Activated CD8-positive, alpha-beta memory T cell treated with anti-CD3 and anti-CD28 coated beads for 48 hours (primary cell): ENCODE measurements at places on chromosomes 4 and X.

GRCh38 chr4:173714456-173714855 lies 184.4 kb upstream of the HAND2 start:
- DNase-seq: no peak

DNA sequence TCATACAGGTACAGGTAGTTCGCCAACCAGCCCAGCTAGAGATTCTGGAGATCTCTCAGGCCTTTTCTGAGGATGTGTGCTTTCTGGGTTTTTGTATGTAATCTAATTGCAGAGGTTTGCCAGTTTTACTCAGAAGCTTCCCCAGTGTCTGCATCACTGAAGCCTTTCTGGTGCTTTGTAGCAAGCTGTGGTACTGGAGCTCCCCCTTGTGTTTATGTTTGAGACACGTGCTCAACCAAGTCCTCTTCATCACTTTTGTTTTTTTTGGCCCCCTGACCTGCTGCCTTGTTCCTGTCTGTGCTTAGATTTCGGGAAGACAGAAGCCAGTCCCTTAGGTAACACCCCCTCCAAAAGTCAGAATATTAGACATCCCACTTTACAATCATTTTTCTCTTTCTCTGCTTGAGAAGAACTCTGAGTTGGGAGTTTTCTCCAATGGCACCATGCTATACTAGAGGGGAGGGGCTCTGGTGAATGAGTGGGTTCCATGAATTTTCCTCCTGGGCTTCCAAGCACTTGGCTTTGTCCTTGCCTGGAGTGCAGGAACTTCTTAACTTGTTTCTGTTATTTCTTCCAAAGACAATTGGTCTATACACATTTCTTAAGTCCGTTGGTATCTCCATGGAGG lies 128.4 kb upstream of the TBC1D9 start:
- DNase-seq: no peak

GRCh38 chrX:111847491-111848133 lies 28.4 kb upstream of the TRPC5OS start:
- DNase-seq: no peak

- no peak for DNase-seq
These were observed 139.6 kb upstream of the PTCHD1 start for GRCh38 chrX:23194885-23195554.

DNA sequence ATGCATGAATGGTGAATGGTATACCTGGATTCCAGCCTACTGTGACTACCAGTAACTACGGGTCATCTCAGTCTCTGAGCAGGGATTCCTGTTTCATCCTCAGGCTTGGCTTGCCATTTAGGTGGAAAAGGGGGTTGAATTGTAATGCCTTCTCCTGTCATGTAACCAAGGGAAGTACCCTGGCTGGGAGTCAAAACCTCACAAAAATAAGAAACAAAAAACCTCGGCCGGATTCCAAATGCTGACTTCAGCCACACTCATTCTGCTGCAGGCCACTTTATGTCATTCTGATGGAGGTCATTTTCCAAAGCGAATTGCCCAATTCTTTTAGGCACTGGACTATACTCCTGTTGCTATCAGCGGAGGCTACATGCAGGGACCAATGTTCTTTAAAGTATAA lies 324.7 kb downstream of the LDB2 start:
- DNase-seq: no peak

GRCh38 chrX:42797651-42798269 lies 19.8 kb upstream of the PPP1R2C start:
- DNase-seq: no peak

- no peak for DNase-seq
These were observed 7.1 kb downstream of the TASL start for GRCh38 chrX:30570505-30570904.

GRCh38 chr4:106985830-106986229 lies 50.3 kb downstream of the DKK2 start:
- DNase-seq: no peak

DNA sequence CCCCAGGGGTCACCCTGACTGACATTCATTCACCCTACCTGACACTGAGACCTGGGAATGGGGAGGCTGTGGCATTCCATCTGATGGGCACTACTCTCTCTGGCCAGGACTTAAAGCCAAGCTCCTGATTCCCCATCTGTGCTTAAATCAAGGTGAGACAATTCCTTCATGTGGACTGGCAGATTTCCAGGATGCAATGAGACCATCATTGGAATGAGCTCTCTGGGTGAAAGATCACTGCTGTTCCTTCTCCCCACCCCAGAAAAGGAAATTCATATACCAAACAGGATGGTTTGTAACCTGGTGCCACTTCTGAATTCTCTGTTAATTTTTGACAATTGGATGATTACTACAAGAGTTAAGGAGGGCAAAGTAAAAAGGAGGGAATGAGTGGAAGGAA lies 354.8 kb downstream of the MID1IP1 start:
- no peak for DNase-seq

DNA sequence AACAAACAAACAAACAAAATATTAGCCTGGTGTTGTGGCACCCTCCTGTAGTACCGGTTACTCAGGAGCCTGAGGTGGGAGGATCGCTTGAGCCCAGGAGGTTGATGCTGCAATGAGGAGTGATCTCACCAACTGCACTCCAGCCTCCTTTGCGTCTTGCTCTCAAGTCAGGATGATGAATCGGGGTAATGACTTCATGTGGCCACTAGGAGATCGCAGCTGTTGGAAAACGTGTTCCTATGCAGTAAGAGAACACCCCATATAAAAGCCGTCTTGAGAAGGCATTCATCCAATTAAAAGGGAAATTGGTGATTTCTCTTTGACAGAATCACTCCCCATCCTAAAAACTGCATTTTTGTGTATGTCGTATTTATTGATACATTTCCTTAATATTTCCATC lies 6.9 kb downstream of the CCNB3 start:
- no peak for DNase-seq

DNA sequence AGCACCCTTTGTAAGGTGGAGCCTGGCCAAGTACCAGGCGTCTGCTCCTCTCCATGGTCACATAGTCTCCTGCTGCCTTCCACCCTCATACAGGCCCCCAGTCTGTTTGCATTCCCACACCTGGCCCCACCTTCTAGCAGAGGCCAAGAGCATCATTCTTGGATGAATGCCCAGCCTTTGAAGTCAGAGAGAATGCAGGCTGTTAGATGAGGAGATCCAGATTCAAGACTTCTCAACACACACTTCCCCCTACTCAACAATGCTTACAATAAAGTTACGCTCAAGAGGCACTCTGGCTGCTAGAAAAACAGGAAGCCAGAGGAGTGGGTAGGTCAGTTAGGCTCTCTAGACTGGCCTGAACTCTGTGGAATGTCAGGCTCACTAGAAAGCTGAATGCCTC lies 43.3 kb downstream of the SHROOM4 start:
- no peak for DNase-seq

GRCh38 chrX:106649523-106650428 lies 38.0 kb downstream of the RADX start:
- DNase-seq: no peak

GRCh38 chrX:149185087-149185486 lies 320.0 kb downstream of the IDS start:
- no peak for DNase-seq

- no peak for DNase-seq
These were observed 29.0 kb upstream of the TMEM154 start for GRCh38 chr4:152708796-152709195.

- DNase-seq: no peak
These were observed 188.3 kb downstream of the SH3BGRL start for GRCh38 chrX:81390237-81390636.

- DNase-seq: no peak
These were observed 16.6 kb downstream of the FRMPD3 start for GRCh38 chrX:107465932-107466620.

DNA sequence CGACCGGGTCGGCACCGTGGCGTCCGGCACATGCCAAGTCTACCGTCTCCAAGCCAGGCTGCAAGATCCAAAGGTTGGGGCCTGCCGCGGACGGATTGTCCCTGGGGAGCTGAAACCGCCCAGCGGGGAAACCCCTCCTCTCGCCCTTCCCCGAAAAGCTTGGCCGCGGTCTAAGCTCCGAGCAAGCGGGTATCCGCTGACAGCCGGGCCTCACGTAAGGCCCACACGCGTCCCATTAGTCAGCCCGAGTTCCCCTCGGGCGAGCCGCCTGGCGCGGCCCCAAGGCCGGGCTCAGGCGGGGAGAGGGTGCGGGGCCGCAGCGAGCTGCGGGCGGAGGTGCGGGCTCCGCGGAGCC lies 6.8 kb upstream of the BCOR start:
- DNase-seq: no peak
